ENCODE measurements at places on chromosomes 6 and 20. TPM values are rescaled to one million over a fixed set of nuclear protein-coding genes. Genes with fewer than 3 reads are reported as not detected.

GRCh38 chr6:56744528-56744927 is 101.8 kb upstream of the DST start:
- H3K4me1 ChIP-seq: no peaks in the 10 kb centered on the region
- H3K4me3 ChIP-seq: no peak overlapping the region
- H3K36me3 ChIP-seq: no peaks in the 10 kb centered on the region
- H3K27me3 ChIP-seq: no peaks in the 10 kb centered on the region
- H3K27ac ChIP-seq: no peak overlapping the region

DNA sequence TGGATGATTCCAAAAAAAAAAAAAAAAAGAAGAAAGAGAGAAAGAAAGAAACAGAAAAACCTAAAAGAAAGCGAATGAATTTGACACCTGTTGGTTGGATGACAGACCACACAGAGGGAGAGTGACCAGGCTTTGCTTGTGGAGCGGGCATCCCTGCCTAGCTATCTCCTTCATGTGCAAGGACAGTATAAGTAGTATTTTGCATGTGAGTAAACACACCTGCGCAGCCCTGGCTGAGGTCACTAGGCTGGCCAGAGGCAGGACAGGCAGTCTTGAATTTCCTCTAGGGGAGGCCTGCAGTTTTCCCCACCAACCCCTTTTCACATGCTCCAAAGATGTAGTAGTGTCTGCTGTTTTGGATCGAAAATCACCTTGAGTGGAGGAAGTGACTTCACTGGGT is 126.4 kb downstream of the CCDC170 start:
- H3K4me1 ChIP-seq: no peaks in the 10 kb centered on the region
- no peak overlapping the region for H3K4me3 ChIP-seq
- H3K27ac ChIP-seq: no peak overlapping the region
- no peaks in the 10 kb centered on the region for H3K36me3 ChIP-seq
- no peak for DNase-seq

GRCh38 chr6:16633465-16633864 is 127.8 kb downstream of the ATXN1 start:
- H3K4me1 ChIP-seq: peaks cover 10% of the 10 kb centered on the region
- no peaks in the 10 kb centered on the region for H3K27me3 ChIP-seq
- no peak overlapping the region for H3K4me3 ChIP-seq
- H3K27ac ChIP-seq: no peak overlapping the region
- no peak for DNase-seq
- H3K36me3 ChIP-seq: no peaks in the 10 kb centered on the region

DNA sequence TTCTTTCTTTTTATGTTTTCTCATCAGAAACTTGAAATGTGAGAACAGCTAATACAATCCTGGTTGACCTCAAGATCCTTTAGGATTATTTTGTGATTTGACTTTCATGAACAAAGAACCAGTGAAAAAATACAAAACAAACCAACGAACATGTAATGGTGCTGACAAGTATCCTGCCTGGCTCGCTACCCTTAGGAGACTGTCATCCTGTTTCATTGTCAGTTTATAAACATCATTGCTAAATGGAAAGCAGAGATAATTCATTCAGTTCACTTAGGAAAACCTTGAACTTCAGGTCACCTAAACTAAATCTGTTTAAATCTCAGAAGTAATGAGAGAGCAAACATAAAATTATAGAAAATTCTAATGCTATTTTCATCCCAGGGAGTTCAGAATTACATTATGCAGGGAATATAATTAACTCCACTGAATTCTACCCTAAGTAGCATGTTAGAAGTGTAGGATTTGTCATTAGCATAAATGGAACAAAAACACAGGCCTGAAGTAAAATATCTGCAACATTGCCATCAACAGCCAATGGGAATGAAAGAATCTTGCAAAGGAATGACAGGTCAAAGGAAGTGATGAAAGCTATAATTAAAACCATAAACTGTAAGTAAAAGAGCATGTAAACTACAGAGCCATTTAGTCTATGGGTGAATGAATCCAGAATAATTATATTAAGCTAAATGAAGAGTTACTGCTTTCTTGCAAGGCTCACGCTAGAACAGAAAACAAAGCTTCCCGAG is 401.2 kb upstream of the MANEA start:
- H3K4me1 ChIP-seq: no peaks in the 10 kb centered on the region
- no peak for DNase-seq
- H3K4me3 ChIP-seq: no peak overlapping the region

Gene SLC22A1
- 0.22 TPM for total RNA-seq

DNA sequence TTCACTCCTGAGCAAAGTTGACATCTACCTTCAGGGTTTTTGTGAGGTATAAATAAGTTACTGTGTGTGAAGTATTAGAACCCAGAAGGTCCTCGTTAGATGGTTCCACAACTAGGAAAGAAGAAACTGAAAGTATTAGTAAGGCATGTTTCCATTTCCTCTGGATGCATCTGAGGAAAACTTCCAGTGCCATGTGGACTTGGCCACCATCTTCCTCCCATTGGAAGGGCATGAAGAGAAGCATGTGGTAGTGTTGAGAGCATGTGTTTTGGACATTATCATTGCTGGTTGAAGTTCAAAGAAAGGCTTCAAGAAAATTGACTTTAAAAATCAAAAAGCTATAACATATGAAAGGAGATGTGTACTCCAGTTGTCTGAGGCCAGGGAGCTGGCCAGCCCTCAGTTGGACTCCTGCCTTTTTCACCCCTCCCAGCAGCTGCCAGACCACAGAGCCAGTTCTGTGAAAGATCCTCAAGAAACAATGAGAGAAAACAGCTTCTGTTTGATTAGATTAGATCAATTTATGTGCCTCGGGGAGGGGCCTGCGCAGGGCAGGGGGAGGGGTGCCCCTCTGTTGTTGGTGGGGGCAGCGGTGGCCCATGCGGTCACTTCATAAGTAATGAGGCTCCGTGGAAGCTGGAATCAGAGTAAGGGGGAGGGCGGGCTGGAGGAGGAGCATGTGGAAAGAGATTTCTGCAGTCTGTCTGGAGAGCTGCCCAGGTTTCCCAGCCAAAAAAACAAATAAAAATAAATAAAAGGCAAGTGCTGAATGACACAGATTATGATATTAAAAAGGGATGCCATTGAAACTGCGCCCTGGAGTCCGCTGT is 154.0 kb downstream of the JARID2 start:
- no peak overlapping the region for H3K4me3 ChIP-seq
- no peaks in the 10 kb centered on the region for H3K27me3 ChIP-seq
- DNase-seq: no peak
- no peak overlapping the region for H3K27ac ChIP-seq
- peaks cover 72% of the 10 kb centered on the region for H3K4me1 ChIP-seq
- H3K36me3 ChIP-seq: no peaks in the 10 kb centered on the region

- H3K4me1 ChIP-seq: no peaks in the 10 kb centered on the region
- H3K27me3 ChIP-seq: no peaks in the 10 kb centered on the region
- no peaks in the 10 kb centered on the region for H3K36me3 ChIP-seq
- no peak overlapping the region for H3K4me3 ChIP-seq
- H3K27ac ChIP-seq: no peak overlapping the region
- DNase-seq: no peak
Observed at GRCh38 chr20:46826343-46826984, 68.2 kb upstream of the EYA2 start.

Gene ECT2L
- not detected for total RNA-seq

DNA sequence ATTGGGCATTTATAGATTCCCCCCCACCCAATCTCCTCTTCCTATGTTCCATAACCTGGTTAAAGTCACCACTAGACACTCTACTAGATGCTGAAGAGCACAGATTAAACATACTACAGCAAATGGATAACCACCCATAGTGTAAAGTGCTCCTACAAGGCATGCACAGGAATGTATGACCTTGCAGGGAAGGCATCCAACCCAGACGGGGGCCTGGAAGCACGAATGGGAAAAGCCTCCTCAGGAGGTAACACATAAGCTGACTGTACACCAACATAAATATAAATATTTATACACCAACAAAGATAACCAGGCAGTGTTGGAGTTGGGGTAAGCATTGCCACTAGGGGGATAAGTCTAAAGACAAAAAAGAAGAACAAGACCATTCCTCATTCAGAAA is 691.7 kb downstream of the GRIK2 start:
- H3K27ac ChIP-seq: no peak overlapping the region
- H3K4me3 ChIP-seq: no peak overlapping the region
- H3K27me3 ChIP-seq: no peaks in the 10 kb centered on the region

DNA sequence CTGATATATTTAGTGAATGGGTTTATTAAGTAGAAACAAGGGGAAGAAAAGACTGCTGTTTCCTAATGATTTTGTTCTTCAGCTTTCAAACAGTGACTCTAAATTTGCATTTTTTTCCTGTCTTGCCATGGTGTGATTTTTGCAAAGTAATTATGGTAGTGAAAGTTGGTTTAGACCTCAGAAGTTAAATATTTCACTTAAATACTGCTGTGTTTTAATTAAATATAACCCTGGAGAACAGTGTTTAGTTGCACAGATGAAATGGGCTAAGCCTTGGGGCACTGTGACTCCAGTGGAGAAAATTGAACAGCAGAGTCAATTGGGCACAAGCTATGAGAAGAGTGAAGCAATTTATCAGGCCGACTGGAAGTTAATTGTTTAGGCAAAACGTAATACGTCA is 111.1 kb upstream of the MCHR2 start:
- H3K27me3 ChIP-seq: no peaks in the 10 kb centered on the region
- DNase-seq: no peak
- no peaks in the 10 kb centered on the region for H3K4me1 ChIP-seq
- no peaks in the 10 kb centered on the region for H3K36me3 ChIP-seq
- H3K27ac ChIP-seq: no peak overlapping the region
- H3K4me3 ChIP-seq: no peak overlapping the region

Gene BTBD3
- 0.80 TPM for total RNA-seq
